ENCODE measurements at places on chromosomes 4 and X.

- no peak for DNase-seq
These were observed 154.3 kb downstream of the CAMK2D start for GRCh38 chr4:113607147-113607720.

DNA sequence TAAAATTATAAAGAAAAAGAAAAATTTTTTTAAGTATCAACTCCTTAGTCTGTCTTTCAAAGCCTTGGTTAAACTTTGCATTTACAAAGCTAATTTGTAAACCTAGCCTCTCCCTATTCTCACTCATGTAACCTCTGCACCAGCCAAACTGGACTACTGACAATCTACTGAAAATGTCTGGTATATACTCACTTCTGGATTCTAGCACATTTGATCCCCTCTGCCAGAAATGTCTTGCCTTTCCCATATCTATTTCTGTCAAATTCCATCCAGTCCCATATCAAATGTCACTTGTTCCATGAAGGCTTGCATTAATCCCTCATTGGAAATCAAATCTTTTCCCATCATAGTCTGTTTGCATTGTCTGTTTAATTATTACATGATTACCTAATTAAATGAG is 105.8 kb upstream of the KLHL13 start:
- no peak for DNase-seq

DNA sequence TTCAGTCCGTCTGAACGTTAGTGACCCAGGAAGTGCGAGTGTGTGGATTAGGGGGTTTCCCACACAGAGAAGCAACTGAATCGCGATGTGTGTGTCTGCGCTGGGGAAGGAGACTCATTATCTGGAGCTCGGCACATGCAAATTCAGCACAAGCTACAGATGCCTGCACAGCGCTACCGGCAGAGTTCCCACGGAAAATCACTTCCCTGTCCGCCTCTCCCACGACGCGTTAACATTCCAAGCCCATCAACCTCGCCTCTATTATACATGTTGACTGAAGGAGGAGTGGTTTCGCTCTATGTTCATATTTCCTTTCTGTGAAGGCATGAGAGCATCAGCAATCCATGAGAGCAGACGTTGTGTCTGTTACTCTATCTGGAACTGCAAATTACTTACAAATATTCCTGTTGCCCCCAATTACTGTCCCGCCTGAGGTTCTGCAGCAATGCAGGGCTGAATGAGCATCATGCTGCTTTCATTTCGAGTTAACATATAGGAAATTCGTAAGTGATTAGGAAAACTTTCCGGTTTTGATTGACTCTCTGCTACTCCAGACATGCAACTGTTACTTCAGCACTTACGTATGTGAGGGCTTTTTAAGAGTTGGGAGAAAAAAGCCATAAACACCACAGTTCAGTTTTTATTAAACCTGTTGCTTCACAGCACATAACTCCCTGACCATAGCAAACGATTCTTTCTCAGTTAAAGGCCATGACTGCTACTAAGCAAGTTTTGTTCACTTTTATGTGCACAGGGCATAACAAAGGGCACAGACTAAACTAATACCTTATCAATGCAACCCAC is 15.0 kb upstream of the MTNR1A start:
- no peak for DNase-seq

DNA sequence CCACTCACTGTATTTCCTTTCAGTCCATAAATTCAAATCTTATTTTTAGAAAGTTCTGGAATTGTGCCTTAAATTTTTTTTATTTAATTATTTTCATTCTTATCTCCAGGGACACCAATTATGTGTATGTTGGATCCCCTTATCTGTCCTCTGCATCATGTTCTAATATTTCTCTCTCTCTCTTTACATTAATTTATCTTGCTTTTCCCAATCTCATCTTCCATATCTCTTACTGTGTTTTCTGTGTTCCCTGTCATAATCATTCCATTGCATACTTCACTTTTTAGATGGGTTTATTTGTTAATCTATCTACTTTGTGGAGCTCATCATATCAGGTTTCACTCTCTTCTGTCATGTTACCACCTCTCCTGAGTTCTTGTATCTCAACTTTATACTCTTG is 37.4 kb downstream of the PPP2R2C start:
- no peak for DNase-seq

GRCh38 chr4:185745891-185746290 is 66.1 kb downstream of the SORBS2 start:
- DNase-seq = no peak

GRCh38 chr4:8276358-8277240 is 7.0 kb downstream of the HTRA3 start:
- DNase-seq = no peak

- no peak for DNase-seq
These were observed 562.9 kb upstream of the MAGEB2 start for GRCh38 chrX:29652484-29652883.

DNA sequence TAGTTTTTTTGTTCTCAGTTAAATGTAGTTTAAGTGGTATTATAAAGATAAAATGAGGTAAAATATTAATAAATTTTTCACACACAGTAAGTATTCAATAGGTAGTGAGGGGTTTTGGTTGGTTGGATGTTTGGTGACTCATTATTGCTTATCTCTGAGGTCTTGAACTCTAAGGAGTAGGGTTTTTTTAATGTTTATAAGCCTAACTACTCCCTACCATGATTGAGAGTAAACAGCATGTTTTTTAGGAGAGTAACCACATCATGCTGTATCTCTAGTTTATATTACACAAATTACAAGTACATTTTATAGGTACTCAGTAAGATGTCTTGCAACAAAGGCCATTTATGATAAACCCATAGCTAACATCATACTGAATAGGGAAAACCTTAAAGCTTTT is 181.6 kb downstream of the MAPK10 start:
- no peak for DNase-seq

- DNase-seq = no peak
These were observed 757 bp upstream of the SRPK3 start for GRCh38 chrX:153779891-153780677.

GRCh38 chrX:119406776-119407175 is 7.6 kb downstream of the SLC25A43 start:
- DNase-seq = no peak

DNA sequence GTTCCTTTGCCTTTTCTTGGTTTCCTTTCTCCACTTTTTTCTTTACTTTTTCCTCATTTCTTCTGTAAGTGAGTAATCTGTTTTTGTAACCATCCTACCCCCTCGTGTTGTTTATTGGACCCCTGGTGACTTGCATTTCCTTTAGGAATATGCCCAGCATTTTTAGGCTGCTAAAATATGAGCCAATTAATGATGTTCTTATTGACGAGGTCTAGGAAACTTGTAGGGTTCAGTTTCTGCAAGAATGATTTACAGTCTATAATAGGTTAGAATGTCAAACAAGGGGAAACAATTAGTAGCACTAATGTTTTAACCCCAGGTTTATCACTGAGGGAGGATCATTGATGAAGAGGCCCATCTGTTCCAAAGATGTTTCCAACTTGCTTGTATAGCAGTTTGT is 79.0 kb downstream of the CPE start:
- no peak for DNase-seq

- no peak for DNase-seq
These were observed 192.7 kb upstream of the S100G start for GRCh38 chrX:16457239-16457638.

GRCh38 chr4:39660045-39660444 is 21.4 kb upstream of the SMIM14 start:
- no peak for DNase-seq

GRCh38 chr4:183445097-183445428 is 627 bp downstream of the CDKN2AIP start:
- DNase-seq = no peak

- no peak for DNase-seq
These were observed 382.4 kb downstream of the TRAM1L1 start for GRCh38 chr4:116702949-116703348.

GRCh38 chr4:10856271-10856782 is 171.8 kb upstream of the CLNK start:
- no peak for DNase-seq

DNA sequence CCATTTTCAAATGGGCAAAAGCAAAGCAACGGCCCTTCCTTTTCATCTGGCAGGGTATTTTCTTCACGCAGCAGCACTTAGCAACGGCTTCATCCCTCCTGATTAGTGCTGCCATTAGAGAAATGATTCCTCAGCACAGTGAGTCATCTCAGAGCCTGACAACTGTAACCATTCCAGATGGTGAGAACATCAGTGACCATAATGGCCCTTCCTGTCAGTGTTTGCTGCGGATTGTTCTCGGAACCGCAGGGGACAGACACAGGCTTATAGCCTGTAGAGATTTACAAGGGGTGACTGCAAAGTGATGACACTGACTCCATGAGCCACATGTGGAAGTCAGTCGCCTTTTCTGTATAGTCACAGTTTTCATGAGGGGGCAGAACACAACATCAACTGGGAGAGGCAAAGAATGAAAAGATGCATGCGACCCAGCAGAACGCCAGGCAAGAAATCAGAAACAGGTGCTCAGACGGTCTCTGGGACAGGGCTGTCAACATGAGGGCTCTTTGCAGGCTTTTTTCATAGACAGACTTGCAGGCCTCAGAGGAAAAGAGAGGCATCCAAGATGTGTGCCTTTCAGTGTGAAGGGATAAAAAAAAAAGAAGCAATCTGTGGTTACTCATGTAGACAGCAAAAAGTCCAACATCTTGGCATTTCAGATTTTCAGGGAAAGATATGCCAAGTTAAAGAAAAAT is 69.9 kb upstream of the FBXW7 start:
- DNase-seq = no peak

DNA sequence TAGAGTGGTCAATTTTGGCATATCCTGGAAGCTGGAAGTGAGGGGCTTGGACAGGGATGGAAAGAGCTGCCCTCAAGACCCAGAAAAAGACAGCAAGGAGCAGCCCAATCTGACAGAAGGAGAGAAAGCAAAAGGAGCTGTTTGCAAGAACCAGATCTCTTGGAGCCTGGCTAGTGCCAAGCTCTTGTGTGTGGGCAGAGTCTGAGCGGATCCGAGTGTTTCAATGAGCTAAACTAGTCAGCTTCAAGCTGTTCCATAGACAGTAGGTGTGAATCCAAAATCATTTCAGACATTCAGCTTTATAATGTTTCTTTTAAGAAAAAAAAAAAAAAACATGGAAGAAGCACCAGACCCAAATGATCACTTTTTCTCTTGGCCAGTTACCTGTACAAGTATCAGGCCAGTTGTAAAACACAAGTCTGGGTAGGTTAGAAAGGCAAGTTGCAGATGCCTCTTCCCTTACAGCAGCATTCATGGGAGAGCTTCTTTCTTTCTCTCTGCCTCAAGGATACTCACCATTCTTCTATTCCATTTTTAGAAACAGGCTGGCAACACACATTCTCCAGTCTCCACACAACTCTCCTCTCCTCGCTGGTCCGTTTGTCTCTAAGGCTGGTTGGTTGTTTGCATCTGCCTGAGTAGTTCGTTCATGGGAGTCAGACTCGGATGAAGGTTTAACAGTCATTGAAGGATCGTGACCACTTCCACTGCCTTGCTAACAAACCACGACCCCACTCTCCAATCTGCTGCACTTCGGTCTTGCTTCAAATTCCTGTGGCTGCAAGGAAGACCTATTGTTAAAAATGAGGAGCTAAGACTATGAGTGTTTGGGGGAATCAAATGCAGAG is 105.2 kb upstream of the GATB start:
- DNase-seq = no peak

DNA sequence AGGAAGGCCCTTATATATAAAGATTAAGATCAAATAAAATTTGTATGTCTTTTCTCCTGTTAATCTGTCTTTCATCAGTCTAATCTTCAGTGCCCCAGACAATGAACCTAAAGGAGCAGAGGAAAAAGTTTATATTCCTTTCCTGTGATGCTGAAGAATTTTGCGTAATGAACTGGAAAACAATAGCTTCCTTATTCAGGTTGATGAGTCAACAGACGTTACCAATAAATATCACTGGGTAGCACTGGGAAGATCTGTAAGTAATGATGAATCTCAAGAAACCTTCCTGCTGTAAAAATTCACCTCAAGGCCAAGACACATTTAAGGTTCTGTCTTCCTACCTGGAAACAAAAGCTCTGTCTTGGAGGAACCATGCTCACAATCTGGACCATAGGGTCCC is 25.5 kb downstream of the CDKN2AIP start:
- DNase-seq = no peak

- DNase-seq = no peak
These were observed 91.1 kb downstream of the P2RY10 start for GRCh38 chrX:79036157-79036880.

DNA sequence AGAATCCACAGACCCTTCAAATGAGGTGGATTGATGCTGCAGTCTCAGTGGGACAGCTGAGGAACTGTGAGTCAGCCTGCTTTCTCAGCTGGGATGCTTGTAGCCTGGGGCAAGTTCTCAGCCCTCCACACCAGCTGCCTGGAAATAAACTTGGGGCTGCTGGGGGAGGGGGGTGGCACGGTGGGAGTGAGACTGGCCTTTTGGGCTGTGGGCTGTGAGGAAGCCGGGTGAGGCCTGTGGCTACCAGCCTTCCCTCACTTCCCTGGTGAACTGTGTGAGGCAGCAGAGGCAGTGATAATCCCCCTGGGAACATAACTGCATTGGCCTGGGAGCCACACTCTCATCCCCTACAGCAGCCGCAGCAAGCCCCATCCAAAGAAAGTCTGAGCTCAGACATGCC is 114.5 kb upstream of the GUCY1A1 start:
- DNase-seq = no peak

GRCh38 chr4:17400686-17401085 is 111.2 kb downstream of the QDPR start:
- no peak for DNase-seq

DNA sequence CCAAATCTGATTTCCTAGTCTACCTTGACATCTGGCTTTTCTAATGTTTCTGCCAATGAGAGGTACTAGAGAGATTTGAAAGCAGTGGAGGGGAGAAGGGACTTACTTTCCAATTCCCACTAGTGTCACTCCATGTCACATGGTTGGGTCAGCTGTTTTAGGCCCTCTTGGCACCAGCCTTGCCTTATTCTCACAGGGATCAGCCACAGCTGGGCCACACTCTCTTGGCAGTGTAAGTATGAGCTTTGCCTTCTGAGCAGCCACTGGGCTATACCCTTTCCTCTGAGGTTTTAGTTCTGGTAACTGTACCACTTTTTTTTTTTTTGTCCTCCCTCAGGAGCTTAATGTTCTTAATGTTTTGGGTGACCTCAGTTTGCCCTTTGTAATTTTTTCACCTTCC is 10.2 kb upstream of the ADH1C start:
- no peak for DNase-seq

- no peak for DNase-seq
These were observed 27.9 kb downstream of the NKX3-2 start for GRCh38 chr4:13516315-13516860.

GRCh38 chrX:132732236-132732635 is 226.2 kb downstream of the HS6ST2 start:
- DNase-seq = no peak

- DNase-seq = no peak
These were observed 1137.7 kb upstream of the TENM3 start for GRCh38 chr4:181105487-181105886.

- DNase-seq = no peak
These were observed 54.3 kb downstream of the CLCN5 start for GRCh38 chrX:49976682-49977197.

DNA sequence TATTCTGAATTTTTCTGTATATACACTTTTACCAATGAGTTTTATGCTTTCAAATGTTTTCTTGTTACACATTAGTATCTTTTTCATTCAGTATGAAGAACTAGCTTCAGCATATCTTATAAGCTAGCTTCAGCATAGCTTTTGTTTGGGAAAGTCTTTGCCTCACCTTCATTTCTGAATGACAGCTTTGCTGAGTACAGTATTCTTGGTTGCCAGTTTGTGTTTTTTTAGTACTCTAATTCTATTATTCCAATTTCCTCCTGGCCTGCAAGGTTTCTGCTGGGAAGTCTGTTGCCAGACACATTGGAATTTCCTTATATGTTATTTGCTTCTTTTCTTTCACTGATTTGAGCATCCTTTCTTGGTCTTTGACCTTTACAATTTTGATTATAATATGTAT is 278.8 kb downstream of the SPATA18 start:
- DNase-seq = no peak

Measured in activated CD4-positive, CD25-positive, alpha-beta regulatory T cell (primary cell).